GM12892 (cell line): ENCODE measurements at places on chromosomes 16 and 17.

- peak; percentile 68 for DNase-seq
Measured at GRCh38 chr17:42618442-42619150, 9.1 kb downstream of the TUBG1 start.

DNA sequence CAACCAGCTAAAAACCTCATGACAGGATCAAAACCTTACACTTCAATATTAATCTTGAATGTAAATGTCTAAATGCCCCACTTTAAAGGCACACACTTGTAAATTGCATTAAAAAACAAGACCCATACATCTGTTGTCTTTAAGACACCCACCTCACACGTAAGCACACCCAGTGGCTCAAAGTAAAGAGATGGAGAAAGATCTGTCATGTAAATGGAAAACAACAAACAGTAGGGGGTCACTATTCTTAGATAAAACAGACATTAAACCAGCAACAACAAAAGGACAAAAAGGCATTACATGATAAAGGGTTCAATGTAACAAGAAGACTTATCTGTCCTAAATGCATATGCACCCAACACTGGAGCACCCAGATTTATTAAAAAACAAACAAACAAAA, 35.6 kb downstream of the SDR42E1 start:
- DNase-seq, result no peak

GRCh38 chr16:72649254-72649944, 398.5 kb downstream of the ZFHX3 start:
- no peak for DNase-seq

GRCh38 chr17:75402026-75402425, 3.5 kb downstream of the GRB2 start:
- no peak for DNase-seq

GRCh38 chr17:49968405-49969133, 421 bp upstream of the DLX4 start:
- DNase-seq, result peak; percentile 84

GRCh38 chr16:57529391-57530103, 6.8 kb downstream of the CCDC102A start:
- DNase-seq, result no peak

- no peak for DNase-seq
Measured at GRCh38 chr16:65318138-65318537, 196.3 kb upstream of the CDH11 start.

GRCh38 chr17:7988750-7989178, 13.7 kb upstream of the GUCY2D start:
- no peak for DNase-seq

DNA sequence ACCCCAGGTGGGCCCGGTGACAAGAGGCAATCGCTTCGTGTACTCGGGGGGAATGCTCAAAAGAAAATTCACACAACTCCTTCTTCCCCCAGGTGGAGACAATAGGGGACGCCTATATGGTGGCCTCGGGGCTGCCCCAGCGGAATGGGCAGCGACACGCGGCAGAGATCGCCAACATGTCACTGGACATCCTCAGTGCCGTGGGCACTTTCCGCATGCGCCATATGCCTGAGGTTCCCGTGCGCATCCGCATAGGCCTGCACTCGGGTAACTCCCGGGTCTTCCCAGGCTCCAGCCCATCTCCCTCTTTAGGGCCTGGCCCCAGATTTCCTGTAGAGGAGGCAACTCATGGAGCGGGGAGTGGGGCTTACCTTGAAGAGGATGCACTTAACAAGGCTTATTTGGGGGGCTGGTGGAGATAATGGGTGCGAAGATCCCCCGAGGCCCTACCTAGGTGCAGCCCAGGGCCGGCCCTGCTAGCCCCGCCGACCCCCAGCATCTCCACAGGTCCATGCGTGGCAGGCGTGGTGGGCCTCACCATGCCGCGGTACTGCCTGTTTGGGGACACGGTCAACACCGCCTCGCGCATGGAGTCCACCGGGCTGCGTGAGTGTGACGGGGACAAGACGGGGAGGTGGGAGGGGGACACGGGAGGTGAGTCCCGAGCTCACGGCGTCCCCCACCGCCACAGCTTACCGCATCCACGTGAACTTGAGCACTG, 13.0 kb downstream of the GUCY2D start:
- DNase-seq, result no peak

DNA sequence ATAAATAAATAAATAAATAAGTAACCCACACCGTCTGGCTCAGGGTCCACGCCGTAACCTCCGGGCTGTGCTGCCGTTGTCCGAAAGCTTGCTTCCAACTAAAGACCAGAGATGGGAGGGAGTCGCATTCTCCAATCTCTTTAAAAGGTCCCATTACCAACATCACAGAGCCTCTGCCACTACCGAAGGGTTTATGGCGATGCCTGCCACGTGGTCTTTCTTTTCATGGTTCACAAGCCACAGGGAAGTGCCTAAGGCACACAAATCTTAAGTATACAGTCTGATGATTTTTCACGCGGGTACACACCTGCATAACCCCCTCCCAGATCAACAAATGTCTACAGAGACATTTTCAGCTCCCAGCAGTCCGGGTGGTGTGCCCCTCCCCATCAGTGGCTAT, 1.4 kb downstream of the COTL1 start:
- DNase-seq, result no peak
